ENCODE measurements at places on chromosomes 16 and 17.

GRCh38 chr16:84396537-84397008, 28.2 kb downstream of the ATP2C2 start:
- DNase-seq = no peak

DNA sequence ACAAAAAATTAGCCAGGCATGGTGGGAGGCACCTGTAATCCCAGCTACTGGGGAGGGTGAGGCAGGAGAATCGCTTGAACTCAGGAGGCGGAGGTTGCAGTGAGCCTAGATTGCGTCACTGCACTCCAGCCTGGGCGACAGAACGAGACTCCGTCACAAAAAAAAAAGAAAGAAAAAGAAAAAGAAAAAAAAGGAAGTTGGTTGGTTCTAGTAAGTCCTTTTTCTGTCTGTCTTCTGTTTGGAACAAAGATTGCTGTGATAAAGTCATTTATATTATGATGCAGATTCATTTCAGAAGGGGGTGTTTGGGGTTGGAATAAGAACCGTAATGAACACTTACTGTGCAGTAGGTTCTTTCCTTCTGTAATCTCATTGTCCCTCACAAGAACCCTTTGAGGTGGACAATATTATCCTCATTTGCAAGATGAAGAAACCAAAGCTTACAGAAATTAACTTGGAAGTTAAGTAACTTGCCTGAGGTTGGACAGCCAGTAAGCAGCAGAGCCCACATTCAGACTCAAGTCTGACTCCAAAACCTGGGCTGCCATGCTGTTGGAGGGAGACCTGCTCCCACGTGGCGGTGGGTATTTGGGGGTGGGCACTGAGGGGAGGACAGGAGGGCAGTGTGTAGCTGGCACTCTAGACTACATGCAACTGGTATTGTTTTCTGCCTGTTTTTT, 10.3 kb downstream of the MINK1 start:
- no peak for DNase-seq

DNA sequence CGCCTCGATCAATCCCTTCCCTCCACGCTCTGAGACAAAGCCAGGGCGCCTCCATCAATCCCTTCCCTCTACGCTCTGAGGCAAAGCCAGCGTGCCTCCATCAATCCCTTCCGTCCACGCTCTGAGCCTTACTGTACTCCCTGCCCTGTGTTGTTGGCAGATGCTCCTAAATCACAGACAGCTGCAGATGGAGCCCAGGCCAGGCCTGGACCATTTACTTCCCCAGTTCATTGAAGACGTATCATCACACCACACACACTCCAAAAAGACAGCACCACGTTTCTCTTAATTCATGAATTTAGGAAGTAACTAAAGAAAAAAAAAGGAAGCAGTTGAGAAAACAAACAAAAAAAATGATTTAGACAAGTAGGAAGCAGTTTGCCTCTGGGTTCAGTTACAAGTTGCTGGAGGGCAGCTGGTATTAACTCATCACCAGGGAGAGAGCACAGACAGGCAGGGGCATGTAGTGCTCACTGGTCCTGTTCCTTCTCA, 7.4 kb upstream of the CD300LD start:
- no peak for DNase-seq

DNA sequence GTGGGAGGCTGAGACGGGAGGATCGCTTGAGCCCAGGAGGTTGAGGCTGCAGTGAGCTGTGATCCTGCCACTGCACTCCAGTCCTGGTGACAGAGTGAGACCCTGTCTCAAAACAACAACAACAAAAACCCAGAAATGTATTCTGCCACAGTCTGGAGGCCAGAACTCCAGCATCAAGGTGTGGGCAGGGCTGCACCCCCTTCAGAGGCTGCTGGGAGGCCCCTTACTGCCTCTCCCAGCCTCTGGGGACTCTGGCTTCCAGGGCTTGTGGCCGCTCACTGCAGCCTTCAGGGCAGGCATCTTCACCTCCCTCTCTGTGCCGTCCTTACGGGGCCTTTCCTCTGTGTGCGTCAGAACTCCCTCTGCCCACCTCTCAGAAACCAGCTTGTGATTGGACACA, 209.4 kb upstream of the GSE1 start:
- no peak for DNase-seq

GRCh38 chr17:66730461-66730923, 104.4 kb upstream of the CACNG5 start:
- DNase-seq = no peak

- DNase-seq = no peak
These were observed 9.7 kb upstream of the CCL2 start for GRCh38 chr17:34245351-34245905.

- no peak for DNase-seq
These were observed 75.2 kb downstream of the CCDC182 start for GRCh38 chr17:57669671-57670529.

GRCh38 chr17:17897442-17897841, 60.7 kb upstream of the SREBF1 start:
- DNase-seq = no peak

- DNase-seq = no peak
These were observed 64.5 kb upstream of the NLK start for GRCh38 chr17:27977751-27978688.

DNA sequence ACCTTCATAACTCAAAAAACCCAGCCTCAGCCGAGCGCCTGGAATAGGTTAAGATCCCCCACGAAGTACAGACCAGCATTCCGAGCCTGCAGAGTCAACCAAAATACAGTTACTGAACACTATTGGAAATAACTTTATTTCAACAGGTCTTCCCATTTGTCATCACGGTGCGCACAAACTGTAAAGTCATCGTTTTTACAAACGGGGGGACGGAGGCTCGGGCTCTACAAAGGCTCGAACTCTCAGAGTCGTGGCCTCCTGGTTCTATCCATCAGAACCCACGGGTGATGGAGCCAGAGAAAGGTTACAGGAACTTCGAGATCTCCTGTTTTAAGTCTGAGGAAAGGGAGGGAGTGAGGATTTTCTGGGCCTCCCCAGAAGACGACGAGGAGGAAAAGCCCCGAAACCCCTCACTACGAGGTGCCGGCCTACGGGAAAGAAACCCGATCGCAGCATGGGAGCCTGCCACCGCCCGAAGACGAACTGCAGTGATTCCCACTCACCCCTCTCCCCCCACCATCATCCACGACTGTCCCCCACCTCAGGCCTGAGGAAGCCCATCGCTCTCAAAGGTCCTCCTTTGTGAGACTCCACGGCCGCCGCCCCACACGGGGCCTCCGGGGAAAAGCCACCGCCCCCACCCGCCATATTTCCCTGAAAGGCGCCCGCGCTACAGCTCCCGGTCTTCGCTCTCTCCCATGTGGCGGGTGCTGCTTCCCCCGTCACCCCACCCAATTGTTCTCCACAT, 917 bp downstream of the YWHAE start:
- DNase-seq = no peak

- no peak for DNase-seq
These were observed 88.5 kb downstream of the ANKRD11 start for GRCh38 chr16:89401641-89402445.

DNA sequence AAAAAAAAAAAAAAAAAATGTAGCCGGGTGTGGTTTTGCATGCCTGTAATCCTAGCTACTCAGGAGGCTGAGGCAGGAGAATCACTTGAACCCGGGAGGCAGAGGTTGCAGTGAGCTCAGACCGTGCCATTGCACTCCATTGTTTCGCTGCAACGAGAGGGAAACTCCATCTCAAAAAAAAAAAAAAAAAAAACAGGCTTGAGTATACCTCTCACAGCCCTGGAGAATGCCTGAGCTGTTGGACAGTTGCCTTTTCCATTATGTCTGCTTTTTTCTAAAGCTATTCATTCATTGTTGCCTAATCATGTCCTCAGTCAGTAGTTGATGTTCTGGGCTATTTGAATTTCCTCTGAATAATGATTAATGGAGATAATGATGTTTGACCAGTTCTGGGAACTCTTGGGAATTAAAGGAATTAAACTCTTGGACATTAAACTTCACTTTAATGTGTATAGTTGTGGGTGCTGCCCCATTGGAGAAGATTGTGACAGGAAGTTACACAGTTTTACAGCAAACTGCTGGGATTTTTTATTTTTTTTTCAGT, 11.8 kb downstream of the HMOX2 start:
- DNase-seq = no peak

DNA sequence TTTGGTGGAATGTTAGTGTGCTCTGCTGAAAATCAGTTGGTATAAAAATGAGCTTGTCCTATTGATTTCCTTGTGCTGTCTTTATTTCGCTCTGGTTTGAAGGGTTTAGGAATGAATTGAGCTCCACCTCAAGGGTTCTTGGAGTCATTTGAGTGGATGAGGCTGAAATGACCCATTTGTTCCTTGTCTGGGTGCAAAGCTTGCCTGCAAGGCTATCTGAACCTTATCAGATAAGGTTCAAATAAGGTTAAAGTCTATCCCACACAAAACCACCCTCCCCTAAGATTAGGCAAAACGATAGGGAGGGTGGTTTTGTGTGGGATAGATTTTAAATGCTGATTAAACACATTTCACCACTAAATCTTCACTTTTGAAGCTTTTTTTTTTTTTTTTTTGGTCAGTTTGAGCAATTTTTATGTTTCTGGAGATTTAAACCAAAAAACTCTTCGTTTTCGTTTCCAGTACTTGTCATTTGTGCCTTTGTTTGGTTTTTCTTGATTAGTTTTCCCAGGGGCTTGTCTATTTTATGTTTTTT, 62.7 kb downstream of the ARHGAP44 start:
- no peak for DNase-seq

DNA sequence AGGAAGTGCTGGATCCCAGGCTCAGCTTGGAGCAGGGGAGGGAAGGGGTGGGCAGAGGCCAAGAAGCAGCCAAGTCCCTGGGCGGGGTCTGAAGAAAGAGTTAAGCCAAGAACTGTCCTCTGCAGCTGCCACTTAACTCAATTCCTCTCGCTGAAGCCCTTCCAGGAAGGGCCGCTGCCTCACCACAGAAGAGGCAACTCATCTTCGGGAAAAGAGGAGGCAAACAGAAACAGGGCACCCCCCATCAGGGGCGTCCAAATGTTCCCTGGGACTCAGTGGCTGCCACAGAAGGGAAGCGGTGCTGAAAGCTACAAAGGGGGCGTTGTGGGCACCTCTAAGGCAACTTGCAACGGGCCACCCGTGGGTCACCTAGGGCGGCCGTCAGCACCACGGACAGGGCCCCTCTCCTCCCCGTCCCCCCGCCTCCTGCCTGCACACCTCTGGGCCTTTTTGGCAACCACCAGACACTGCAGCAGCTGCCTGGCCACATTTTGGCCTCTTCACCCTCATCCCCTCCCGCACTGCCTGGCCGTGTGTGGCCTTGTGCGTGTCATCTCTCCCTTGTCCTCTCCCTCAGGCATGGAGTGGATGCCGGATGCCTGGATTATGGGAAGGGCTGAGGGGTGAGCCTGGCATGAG, 2.5 kb downstream of the TLCD3B start:
- no peak for DNase-seq

GRCh38 chr16:10965440-10966061, 21.2 kb downstream of the CLEC16A start:
- DNase-seq = no peak

Data from activated gamma-delta T cell treated with Interleukin-2 at 50 U/mL for 16 hours (primary cell).